ENCODE measurements at places on chromosomes 7 and 10.

DNA sequence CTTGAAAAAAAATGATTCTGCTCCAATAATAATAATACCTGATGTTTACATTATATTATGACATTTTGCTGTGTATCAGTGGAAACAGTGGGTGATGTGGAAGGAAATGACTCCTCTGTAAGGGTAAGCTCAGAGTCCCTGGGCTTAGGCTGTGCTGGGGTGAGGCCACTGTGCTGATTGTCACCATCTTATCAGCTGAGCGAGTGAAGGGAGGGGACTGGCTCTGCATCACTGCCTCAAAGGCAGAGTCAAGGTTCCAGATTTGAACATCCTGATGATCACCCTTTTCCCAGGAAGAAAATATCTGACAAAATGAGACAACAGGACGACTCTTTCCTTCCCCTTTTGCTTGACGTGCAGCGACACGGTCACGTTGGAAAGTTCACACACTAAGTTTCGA, 24.0 kb upstream of the HABP2 start:
- no peak for DNase-seq

DNA sequence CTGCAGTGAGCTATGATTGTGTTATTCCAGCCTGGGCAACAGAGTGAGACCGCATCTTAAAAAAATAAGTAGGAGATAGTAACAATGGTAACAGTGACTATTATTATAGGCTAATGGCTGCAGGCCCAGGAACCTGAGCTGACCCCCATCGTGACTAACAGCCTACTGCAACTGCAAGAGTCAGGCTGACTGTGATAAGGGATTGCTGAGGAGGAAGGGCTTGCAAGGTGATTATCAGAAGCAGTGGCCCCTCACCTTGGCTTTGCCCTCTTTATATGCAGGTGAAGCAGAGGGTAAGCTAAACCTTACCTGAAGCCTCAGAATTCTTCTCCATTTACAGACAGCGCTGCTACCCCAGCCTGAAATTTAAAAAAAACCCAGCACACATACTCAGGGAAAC, 83.9 kb upstream of the SDK1 start:
- no peak for DNase-seq

GRCh38 chr10:48993627-48994026, 54.0 kb upstream of the LRRC18 start:
- DNase-seq: no peak

GRCh38 chr10:110036640-110037039, 28.9 kb downstream of the ADD3 start:
- no peak for DNase-seq

GRCh38 chr10:51896849-51897248, 197.5 kb upstream of the CSTF2T start:
- DNase-seq: no peak

GRCh38 chr7:113320419-113320818, 202.1 kb upstream of the SMIM30 start:
- no peak for DNase-seq

DNA sequence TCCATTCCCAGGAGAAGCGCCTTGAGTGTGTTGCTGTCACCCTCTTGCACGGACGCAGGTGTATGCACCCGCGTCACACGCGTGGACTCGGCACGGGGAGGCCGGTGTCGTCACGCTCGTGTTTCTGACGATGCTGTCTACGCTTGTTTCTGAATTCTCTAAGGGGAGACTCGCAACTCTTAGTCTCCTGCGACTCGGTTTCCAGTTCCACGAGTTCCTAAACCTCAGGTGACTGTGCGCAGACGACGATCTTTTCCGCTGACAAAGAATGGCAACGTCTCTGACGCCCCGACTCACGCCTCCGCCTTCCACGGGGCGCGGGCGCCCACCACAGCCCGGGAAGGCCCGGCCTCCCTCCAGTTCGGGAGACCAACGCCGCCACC, 579 bp downstream of the IDI1 start:
- DNase-seq: no peak

Measured in activated CD4-positive, alpha-beta T cell treated with anti-CD3 and anti-CD28 coated beads, Interleukin-2, amount 50 U/mL, for 24 hours (primary cell).